ENCODE measurements at places on chromosomes 13 and 19.

DNA sequence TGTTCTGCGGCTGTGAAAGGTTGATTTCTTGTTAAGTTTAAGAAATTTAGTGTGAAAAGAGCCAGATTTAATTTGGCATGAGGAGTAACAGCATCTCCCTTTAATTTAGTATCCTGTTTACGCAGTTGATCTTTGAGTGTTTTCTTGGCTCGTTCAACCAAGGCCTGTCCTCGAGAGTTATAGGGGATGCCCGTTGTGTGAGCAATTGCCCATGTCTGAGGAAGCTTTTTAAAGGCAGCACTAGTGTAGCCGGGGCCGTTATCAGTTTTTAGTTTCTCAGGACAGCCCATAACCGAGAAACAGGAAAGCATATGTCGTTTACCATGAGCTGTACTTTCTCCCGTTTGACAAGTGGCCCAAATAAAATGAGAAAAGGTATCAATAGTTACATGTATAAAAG is 47.5 kb upstream of the ZNF43 start:
- no peak for DNase-seq

DNA sequence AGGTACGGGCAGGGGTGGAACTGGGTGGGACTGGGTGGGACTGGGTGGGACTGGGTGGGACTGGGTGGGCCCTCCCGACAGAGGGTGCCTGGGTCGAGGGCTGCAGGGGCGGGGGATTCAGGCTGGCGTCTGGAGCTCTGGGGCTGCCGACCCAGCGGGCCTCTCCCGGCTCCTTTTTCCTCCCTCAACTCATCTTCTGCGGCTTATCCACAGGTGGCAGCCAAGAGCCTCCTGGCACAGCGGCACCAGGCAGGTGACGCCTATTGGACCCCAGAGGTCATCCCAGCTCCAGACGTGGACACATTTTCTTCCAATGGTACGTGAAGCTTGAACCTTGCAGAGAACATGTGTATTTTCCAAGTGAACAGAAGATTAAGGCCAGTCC is 533 bp downstream of the ZNF544 start:
- DNase-seq = no peak

- no peak for DNase-seq
These were observed 29.4 kb downstream of the DNM2 start for GRCh38 chr19:10747271-10747670.

GRCh38 chr13:97130190-97130589 is 91.9 kb upstream of the MBNL2 start:
- DNase-seq = no peak

DNA sequence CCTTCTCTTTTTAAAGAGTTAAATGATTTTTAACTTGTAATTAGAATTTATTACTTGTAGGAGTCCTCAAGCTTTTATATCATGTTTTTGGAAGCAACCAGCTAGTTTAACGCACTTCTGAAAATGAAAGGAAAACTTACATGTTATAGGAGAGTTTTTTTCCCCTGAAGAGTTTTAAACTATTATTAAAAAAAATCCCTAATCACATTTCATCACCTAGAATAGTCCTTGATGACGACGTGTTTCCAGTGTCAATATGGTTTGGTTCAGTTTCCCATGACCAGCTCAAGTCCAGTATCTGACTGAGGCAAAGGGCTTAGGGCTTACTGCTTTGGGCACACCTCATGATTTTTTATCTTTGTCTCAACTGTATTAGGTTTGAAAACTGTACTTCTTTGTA is 36.0 kb downstream of the URI1 start:
- DNase-seq = no peak

DNA sequence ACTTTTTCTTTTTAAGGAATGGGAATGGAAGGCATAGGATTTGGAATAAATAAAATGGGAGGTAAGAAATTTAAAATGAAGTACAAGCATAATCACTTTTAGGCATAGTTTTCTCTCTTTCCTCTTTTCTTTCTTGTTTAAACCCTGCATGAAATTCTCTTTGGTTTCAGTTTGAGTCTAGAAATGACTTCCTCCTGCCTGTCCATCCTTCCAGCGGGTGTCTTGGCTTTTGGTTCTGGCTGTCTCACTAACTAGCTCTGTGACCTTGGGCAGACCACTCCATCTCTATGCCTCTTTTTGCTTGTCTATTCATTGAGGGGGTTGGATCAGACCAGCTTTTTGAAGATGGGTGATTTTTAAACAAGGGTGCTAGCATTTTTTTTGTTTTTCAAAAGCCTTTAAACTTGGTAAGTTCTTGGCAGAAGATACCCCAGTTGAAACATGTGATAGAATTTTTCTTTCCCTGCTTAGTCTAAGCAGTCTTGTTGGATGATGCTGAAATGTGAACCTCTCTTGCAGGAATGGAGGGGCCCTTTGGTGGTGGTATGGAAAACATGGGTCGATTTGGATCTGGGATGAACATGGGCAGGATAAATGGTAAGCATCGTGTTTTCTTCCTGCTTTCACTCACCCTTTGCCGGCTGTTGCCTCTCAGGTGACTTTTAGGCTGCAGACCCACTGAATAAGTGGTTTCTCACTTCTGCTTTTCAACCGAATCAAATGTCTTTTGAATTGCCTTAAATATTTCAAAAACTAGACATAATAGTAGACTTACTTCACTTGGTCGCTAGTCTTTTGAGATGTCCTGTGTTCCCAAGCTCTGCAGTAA is 28.6 kb downstream of the PRAM1 start:
- DNase-seq = no peak

DNA sequence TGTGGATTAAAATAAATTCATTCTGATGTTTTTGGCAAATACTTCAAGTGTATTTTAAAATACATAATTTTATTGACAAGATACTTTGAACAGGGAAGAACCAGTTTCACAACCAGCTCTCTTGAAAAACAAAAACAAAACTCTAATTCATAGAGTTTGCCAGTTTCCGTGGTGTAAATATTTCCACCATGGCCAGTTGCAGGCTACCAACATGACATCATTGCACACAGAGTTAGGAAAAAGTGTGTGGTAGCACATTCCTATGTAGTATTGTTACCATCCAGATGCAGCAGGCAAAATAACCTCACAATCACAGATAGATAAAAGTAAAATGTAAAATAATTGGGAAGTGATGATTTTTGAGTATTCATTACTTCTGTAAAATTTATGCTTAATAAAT is 7.7 kb upstream of the RNF113B start:
- no peak for DNase-seq

DNA sequence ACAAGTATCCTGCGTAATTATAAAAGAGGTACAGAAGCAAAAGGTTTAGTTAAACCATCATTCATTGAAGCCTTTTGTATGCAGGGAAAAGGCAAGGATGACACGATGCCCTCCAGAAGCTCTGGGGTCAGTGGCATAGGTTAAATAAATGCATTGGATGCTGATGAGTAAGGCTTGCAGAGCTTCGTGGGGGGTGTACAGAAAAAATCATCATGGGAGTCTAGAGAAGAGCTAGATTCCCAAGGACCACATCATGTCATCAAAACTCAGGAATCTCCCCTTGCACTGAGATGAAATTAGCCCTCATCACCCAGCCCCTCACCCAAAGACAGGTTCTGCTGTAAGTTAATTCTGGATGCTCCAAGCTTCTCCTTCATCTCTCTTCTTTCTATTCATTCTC is 8.3 kb downstream of the FPR1 start:
- DNase-seq = no peak

DNA sequence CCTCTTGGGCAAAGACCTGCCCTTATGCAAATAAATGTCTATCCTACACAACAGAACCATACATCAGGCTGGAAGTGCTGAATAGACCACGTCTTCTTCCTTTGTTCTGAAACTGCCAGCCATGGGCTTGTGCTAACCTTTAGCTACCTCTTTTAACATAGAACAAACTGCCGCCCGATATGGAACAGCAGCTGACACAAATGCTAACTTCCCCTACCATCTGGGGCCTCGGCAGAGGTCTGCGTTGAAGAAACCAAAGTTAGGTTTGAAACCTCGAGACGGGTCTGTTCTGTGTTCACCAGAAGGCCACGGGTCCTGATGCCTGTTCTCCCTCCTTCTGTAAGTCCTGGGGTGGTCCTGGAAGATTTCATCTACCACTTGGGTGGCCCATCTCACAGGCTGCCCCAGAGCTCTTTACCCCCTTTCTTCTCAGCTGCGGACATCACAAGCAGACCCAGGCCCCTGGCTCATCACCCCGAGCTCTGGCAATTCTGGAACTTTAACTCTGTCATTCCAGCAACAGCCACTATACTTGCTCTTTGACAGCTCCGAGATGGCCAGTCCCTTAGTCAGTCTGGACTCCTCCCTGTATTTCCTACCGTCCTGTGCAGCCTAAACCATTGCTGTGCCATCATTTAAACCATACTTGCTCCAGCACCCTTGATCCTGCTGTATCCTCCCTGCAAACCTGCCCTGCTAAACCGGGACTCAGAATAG is 146.7 kb downstream of the USP12 start:
- DNase-seq = no peak

GRCh38 chr13:30376426-30377311 is 45.6 kb upstream of the UBE2L5 start:
- DNase-seq = peak; percentile 49

DNA sequence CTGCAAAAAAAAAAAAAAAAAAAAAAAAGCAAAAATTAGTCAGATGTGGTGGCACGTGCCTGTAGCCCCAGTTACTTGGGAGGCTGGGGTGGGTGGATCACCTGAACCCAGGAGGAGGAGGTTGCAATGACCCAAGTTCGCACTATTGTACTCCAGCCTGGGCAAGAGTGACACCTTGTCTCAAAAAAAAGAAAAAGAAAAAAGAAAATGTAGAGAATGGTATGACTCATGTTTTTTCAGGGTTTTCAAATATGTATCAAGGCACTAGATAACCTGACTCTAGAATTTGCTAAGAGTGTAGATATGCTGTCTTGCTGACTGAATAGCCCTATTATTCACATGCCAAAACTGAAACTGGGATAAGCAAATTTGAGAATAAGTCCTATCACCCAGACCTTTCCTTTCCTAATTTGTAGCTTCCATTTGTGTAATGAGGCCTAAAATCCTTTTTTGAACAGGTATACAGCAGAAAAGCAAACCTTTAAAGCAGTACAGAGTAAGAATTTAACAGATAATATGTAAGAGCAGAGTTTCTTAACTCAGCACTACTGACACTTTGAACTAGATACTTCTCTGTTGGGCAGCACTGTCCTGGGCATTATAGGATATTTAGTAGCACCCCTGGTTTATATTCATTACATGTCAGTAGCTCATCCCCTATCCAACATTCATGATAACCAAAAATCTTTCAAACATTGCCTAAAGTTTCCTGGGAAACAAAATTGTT is 108.6 kb downstream of the ELF1 start:
- DNase-seq = no peak

DNA sequence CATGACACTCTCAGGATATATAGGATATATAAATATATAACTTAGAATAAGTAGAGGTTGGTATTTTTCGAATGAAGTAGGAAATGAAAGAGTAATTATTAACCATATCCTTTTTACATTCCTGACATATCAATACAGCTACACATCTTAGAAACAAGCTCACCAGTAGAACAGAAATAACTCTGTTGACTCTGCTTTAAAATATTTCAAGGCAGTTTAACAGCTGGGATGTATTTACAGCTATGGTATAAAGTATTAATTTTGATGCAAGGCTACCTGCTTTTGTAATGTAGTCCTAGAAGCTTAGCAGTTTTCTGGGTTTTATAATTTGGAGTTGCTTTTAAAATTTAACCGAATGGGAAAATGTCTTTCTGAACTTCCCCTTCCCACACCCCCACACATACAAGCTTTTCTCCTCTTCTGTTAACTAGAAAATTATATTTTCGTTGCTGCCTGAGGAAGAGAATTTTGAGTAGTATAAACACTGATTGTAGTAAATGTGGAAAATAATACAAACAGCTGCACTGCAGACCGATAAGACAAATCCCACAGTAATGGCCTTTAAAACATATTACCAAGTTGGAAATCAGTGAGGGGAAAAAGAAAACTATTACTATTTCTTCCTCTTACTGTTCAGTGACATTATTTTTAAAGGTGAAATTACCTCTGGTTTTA is 147.7 kb downstream of the GGACT start:
- no peak for DNase-seq

- no peak for DNase-seq
These were observed 900 bp downstream of the PPP1R13L start for GRCh38 chr19:45403781-45404556.

GRCh38 chr19:3227054-3227626 is 2.7 kb downstream of the CELF5 start:
- DNase-seq = no peak

GRCh38 chr19:55473225-55474012 is 3.0 kb upstream of the ZNF628 start:
- no peak for DNase-seq

DNA sequence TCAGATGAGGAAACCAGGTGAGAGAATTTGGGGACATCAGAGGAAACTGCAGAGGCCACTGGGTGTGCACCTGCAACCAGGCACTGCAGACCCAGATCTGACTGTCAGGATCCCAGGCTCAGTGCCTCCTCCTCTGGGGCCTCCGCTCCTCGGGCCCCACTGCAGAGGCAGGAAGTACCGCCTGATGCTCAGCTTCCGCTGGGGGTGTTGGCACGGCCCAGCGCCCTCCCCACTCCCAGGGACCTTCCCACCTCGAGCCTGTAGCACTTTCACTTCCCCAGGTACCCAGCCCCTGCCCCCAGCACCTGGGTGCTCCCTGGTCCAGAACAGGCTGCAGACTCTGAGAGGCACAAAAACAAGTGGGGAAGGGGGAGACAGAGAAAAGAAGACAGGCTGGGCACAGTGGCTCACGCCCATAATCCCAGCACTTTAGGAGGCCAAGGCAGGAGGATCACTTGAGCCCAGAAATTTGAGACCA is 1.4 kb upstream of the CD37 start:
- DNase-seq = peak; percentile 45

- DNase-seq = no peak
These were observed 2.7 kb downstream of the PLAUR start for GRCh38 chr19:43667126-43667875.

GRCh38 chr13:43662976-43663375 is 123.8 kb downstream of the ENOX1 start:
- no peak for DNase-seq

- DNase-seq = no peak
These were observed 480.3 kb downstream of the LIG4 start for GRCh38 chr13:107734891-107735625.

Measured in stimulated activated CD8-positive, alpha-beta memory T cell treated with anti-CD3 and anti-CD28 coated beads, Interleukin-2, amount 100 ng/mL, for 1 hour (primary cell).